ENCODE measurements at places on chromosomes 6 and 20. TPM values are rescaled to one million over a fixed set of nuclear protein-coding genes. Genes with fewer than 3 reads are reported as not detected.

Gene RPP21
- total RNA-seq = 41.7 TPM

Gene CYP24A1
- 0.07 TPM for total RNA-seq

Gene SLCO4A1
- 42.9 TPM for total RNA-seq

Gene CST2
- not detected for total RNA-seq

Gene SAPCD1
- total RNA-seq = 1.7 TPM

Gene SLC22A2
- total RNA-seq = not detected

Gene HLA-DQB1
- total RNA-seq = 6.5 TPM

Gene TPX2
- total RNA-seq = 21.8 TPM

GRCh38 chr6:85078058-85078457 is 313.7 kb upstream of the TBX18 start:
- no peak overlapping the region for H3K27ac ChIP-seq
- H3K27me3 ChIP-seq = no peaks in the 10 kb centered on the region
- H3K36me3 ChIP-seq = no peaks in the 10 kb centered on the region
- no peak for DNase-seq
- no peak overlapping the region for H3K4me3 ChIP-seq
- H3K4me1 ChIP-seq = no peaks in the 10 kb centered on the region

DNA sequence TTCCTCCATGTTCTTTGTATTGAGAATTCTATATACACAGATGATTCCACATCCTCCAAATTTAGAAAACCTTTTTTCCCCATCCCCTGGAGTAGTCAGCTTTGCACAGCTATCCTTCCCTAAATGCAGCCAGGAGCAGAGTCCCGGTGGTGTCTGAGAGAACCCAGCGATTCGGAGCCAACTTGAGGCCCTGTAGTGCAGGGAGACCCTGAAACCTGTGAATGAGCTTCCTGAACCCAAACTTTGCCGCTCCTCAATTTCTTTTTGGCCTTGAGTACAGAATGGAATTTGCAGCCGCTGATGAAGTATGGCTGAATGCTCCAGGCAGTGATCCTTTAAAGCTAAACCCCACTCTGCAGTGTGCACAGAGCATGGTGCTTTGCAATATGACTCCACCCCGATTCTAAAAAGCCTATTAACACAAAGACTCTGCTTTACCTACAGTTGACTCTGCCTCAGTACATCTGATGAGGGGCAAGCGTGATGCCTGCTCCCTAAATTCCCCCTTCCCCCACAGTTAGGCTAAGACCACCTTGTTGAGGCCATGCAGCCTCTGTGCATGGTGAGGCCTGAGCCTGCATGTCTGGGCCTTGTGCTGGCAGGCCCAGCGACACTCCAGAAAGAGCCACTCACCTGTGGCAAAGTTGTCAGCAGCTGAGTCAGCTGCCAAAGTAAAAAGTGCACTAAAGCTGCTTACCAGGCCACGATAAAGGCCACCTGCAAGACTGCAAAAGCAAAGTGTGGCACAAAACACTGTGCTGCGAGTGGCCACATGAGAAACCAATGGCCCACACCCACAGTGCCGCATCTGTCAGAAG is 82.1 kb downstream of the PLEKHG1 start:
- H3K27me3 ChIP-seq = no peaks in the 10 kb centered on the region
- H3K4me3 ChIP-seq = no peak overlapping the region
- no peaks in the 10 kb centered on the region for H3K36me3 ChIP-seq
- H3K4me1 ChIP-seq = no peaks in the 10 kb centered on the region

GRCh38 chr20:24442909-24443308 is 26.5 kb upstream of the SYNDIG1 start:
- no peaks in the 10 kb centered on the region for H3K36me3 ChIP-seq
- H3K4me3 ChIP-seq = no peak overlapping the region
- no peak for DNase-seq

DNA sequence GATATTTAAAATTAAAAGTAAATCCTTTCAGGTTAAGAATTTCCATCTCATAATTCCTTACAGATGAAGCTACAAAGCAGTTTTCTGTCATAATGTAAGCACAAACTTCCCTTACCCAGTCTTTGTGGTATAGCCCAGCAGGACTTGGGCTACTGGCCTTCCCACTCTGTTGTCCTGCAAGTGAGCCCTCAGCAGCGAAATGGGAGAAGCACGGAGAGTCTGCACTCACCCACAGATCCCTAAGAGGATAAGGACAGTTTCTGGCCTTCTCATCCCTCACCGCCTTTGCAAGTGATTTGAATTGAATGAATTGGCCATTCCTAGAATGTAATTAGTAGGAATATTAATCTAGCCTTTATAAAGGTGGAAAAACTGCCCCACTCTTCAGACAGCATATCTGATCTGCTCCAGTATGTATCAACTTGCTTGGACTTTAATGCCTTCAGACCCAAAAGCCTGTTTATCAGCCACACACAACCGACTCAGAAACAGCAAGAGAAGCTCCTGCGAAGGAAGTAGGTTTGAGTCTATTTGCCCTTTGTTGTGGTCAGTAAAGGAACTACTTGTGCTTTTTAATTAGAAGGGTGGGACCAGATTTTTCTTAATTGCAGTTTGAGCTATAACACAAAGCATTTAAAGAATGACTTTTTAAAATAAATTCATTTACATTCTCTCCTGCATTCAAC is 29.9 kb upstream of the PRDM1 start:
- H3K4me3 ChIP-seq = no peak overlapping the region
- H3K27ac ChIP-seq = no peak overlapping the region
- DNase-seq = no peak
- H3K4me1 ChIP-seq = no peaks in the 10 kb centered on the region
- no peaks in the 10 kb centered on the region for H3K36me3 ChIP-seq
- no peaks in the 10 kb centered on the region for H3K27me3 ChIP-seq

GRCh38 chr20:50187403-50188051 is 3.1 kb upstream of the CEBPB start:
- H3K4me1 ChIP-seq = no peaks in the 10 kb centered on the region
- H3K27me3 ChIP-seq = no peaks in the 10 kb centered on the region
- DNase-seq = peak; percentile 66

- no peaks in the 10 kb centered on the region for H3K27me3 ChIP-seq
- H3K4me3 ChIP-seq = no peak overlapping the region
- no peak for DNase-seq
- no peaks in the 10 kb centered on the region for H3K36me3 ChIP-seq
- H3K27ac ChIP-seq = no peak overlapping the region
- no peaks in the 10 kb centered on the region for H3K4me1 ChIP-seq
These were observed 17.7 kb upstream of the TNFAIP3 start for GRCh38 chr6:137849181-137849980.

GRCh38 chr20:49690899-49691620 is 22.6 kb downstream of the B4GALT5 start:
- H3K36me3 ChIP-seq = no peaks in the 10 kb centered on the region
- no peak for DNase-seq
- H3K4me1 ChIP-seq = peaks cover 7% of the 10 kb centered on the region

DNA sequence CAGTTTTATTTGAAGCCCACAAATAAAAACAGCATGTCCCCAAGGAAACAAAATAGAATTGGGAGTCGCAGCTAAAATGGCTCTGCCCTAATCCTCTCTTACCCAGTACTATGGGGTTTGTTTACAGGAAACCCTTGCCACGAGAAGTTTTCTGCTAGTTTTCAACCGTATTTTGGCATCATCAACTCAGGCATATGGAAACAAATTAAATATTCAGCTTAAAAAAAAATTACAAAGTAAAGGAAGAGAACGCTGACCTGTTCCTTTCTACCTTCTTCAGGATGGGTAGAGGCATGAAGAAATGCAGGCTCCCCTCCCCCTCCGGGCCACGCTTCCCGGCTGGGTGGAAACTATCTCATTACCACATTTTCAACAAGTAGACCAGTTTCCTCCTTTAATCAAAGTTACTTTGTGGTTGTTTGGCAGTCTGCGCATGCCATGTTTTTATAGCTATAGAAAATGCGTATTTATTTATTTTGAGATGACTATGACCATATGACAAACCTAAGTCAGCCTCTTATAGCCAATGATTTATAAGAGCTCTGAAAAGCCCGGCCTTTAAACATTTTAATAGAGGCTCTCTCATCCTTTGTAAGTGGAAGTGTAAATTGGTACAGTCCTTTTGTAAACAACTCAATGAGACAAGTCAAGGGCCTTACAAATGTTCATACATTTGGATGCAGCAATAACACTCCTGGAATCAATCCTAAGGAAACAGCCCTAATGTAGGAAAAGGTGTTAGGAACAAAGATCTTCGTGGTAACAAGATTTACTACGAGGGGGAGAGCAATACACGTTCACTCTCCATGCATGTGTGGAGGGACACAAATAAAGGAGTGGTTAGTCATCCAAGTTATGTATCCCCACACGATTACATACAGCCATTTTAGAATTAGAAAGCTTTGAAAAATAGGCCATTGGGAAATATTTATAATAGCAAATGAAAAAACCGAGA is 16.1 kb upstream of the ZNF217 start:
- no peaks in the 10 kb centered on the region for H3K36me3 ChIP-seq
- H3K27ac ChIP-seq = peak overlapping the region; percentile 55
- H3K27me3 ChIP-seq = no peaks in the 10 kb centered on the region
- no peaks in the 10 kb centered on the region for H3K4me1 ChIP-seq
- H3K4me3 ChIP-seq = no peak overlapping the region

DNA sequence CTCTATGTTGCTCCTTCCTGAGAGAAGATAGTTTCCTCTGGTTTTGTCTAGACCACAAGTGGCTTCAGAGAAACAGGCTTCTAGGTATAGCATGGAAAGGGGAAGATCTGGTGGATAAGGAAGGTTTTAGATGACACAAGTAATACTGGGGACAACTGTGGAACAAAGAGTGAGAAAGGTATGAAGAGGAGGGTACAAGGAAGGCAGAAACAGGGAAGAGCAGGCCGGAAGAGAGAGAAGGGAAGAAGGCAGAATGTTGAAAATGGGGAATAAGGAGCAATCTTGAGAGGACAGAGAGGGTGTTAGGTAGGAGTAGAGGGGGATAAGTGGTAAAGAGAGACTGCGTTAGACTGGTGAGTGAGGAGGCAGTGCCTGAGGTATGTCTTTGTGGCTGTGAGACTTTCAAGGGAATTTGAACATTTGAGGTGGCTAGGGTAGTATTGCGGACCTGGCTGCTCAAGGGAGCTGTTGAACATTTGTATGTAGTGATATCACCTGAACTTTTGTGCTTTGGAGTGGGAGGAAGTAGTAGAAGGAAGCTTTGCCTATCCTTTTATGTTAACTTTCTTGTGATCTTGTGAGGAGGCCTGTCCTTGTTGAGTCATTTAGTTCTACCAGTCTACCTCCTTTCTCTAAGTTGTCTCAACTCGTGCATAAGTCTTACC is 69.5 kb downstream of the FOXO3 start:
- DNase-seq = no peak
- H3K36me3 ChIP-seq = no peaks in the 10 kb centered on the region
- H3K27ac ChIP-seq = no peak overlapping the region
- no peaks in the 10 kb centered on the region for H3K27me3 ChIP-seq
- peaks cover 2% of the 10 kb centered on the region for H3K4me1 ChIP-seq

GRCh38 chr6:43771210-43771857 is 1.3 kb downstream of the VEGFA start:
- no peaks in the 10 kb centered on the region for H3K36me3 ChIP-seq
- H3K4me1 ChIP-seq = peaks cover 16% of the 10 kb centered on the region
- H3K27ac ChIP-seq = peak overlapping the region; percentile 98
- no peaks in the 10 kb centered on the region for H3K27me3 ChIP-seq
- peak overlapping the region; percentile 80 for H3K4me3 ChIP-seq

DNA sequence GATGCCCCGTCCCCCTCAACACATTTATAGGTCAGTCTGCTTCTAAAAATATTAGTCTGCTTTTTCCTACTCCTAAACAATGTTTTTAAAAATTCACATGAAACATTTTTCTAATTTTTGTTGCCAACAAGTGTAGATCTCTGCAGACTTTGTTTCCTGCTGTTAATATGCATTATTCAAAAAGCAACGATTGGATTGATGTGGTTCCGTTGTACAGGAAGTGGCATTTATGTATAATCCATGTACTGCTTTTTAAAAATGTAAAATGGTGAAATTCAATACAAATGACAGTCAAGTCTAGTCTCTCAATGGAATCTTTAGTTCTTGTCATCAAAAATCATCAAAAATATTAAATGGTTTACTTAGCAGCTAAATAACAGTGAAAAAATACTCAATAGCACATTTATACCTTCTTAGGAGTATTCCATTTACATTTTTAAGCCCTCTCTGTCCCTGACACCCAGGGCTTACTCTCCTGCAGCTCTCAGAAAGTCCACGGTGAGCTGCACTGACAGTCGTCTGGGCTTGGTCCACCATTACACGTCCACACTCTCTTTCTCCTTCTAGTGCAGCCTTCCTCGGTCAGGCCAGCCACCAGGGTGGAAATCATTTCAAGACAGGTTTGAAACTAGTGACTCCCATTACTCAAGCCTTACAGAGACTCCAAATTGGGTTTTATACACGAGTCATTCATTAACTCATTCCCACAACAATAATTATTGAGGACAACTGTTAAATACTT is 211.5 kb downstream of the TMEM200A start:
- H3K27me3 ChIP-seq = no peaks in the 10 kb centered on the region
- no peak overlapping the region for H3K27ac ChIP-seq
- no peaks in the 10 kb centered on the region for H3K4me1 ChIP-seq
- no peak overlapping the region for H3K4me3 ChIP-seq
- H3K36me3 ChIP-seq = no peaks in the 10 kb centered on the region

DNA sequence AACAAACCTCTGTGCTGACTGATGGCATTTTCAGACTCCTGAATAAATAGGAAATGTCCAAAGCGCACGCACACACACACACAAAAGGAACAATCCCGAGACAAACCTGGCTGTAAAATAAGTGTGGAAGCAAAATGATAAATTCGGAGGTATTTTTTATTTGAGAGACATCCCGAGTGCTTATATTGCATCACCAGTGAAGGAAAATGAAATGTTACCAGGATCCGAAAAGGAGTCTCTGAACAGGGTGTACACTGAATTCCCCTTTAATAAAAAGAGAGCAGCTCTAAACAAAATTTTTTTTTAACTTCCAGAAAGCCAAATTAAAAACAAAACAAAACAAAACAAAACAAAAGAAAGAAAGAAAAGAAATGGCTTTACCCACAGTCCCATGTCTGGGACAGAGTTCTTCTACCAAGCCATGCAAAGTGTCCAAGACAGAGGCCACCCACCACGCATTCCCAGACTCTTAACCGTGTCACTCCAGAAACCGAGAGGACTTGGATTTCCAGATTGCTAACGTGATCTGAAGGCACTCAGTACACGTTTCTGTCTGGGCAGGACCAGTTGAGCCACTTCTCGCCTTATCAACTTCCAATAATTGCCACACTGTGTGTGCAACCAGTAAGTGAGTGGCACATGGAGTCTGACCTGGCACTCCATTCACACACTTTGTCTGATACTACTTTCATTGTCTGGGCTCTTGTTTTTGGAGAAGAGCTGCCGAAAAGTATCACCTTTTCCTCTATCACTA is 817 bp downstream of the ME1 start:
- DNase-seq = peak; percentile 58
- H3K4me1 ChIP-seq = no peaks in the 10 kb centered on the region
- peak overlapping the region; percentile 70 for H3K4me3 ChIP-seq
- H3K27me3 ChIP-seq = no peaks in the 10 kb centered on the region

DNA sequence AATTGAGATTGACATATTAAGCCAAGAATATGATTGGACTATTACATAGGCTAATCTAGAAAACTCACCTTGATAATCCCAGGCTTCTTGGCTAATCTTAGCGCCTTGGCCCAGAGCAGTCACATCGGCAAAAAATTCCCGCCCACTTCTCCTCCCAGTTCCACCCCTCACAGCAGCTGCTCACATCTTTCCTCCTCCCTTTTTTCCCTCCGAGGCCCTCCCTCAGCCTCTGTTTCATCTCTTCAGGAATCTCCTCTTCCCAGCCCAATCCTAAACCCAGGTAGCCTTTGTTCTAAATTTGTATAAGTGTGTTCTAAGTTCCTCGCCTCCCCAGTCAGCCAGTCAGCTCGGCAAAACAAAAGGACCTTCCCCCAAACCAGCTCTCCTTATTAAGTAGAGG is 184.3 kb downstream of the PRKN start:
- DNase-seq = no peak
- no peak overlapping the region for H3K4me3 ChIP-seq
- H3K4me1 ChIP-seq = no peaks in the 10 kb centered on the region
- no peaks in the 10 kb centered on the region for H3K36me3 ChIP-seq

All from colonic mucosa (tissue), 4 donors.